Stimulated activated CD8-positive, alpha-beta memory T cell treated with anti-CD3 and anti-CD28 coated beads, Interleukin-2, amount 100 ng/mL, for 1 hour (primary cell): ENCODE measurements at places on chromosomes 4 and X.

GRCh38 chr4:118954246-118954645, 65.6 kb downstream of the SYNPO2 start:
- DNase-seq, result no peak

DNA sequence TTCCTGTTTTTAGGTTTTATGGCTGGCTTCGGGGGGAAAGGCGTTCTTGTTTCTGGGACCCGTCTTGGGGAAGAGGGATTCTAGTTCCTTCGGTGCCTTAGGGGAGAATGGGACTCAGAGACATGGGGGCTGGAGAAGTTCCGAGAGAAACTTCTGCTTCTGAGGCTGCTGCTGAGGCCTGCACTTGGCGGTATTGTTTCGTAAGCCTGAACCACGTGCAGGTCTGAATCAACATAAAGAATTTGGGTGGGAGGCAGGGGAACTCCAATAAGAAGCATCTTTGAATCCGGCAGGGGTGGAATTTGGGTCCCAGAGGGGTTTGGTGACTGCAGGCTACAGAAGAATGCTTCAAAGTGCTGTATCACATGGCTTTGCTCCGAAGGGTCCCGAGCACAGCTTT, 15.1 kb downstream of the XG start:
- no peak for DNase-seq

- DNase-seq, result no peak
Observed at GRCh38 chr4:5563856-5564255, 144.5 kb downstream of the EVC2 start.

DNA sequence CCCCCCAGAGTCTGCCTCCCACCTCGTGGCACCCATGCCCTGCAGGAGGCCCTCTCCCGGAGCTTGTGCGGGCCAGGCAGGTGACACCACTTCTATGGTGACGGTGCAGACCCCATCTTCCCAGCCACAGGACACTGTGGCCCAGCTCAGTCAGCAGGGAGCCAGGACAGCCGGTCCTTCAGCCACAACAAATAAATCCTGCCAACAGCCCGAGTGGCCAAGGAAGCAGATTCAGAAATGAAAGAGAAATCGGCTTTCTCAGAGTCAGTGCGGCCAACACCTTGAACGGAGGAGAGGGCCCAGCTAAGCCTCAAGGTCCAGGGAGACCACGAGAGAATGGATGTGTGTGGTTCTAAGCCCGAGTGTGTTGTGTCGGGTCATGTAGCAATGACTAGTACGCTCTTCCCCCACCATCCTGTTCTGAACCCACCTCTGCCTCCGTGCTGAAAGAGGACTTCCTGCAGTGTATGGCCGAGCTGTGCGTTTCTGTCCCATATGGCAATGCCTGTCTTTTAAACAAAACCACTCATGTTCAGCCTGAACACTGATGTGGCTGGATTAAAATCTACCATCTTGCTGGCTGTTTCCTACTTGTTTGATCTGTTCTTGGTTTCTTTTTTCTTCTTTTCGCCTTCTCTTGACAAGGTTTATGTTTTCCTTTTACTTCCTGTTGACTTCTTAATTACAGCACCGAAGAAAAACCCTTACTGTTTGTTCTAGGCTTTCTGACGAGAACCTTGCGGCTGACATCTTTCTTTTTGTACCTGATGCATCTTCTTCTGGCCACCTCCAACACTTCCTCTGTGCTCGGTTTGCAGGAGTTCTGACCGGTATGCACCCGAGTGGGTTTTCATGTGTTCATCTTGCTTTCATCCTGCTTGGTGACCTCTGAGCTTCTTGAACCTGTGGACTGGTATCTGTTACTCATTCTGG, 53.1 kb downstream of the GAK start:
- DNase-seq, result no peak

- DNase-seq, result no peak
Observed at GRCh38 chr4:26288355-26288909, 32.4 kb upstream of the RBPJ start.

DNA sequence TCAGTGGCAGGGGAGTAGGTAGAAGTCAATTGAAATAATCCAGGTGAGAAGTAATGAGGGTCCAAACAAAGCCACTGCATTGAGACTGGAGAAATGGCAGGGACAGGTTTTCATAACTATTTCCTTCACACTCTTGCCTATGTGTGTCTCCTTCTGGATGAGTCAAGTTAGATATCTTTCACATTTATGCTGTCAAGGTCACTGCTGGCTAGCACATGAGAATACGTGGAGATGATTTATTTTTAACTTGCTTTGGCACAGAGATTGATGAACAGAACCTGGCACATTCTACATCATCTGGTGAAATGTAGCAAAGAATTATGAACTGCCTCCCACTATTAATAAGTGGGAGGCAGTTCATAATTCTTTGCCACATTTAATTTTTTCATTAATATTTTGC, 66.7 kb upstream of the BOD1L1 start:
- DNase-seq, result no peak

- no peak for DNase-seq
Observed at GRCh38 chrX:1151378-1152077, 60.9 kb downstream of the CRLF2 start.

GRCh38 chr4:39825090-39825489, 127.2 kb downstream of the UBE2K start:
- no peak for DNase-seq

- no peak for DNase-seq
Observed at GRCh38 chr4:125389713-125390112, 75.0 kb downstream of the FAT4 start.

GRCh38 chr4:186082221-186082620, 13.3 kb downstream of the TLR3 start:
- DNase-seq, result no peak

- DNase-seq, result no peak
Observed at GRCh38 chrX:29699239-29699638, 516.1 kb upstream of the MAGEB2 start.
